A549 treated with CORT108297 at 1 μM for 4 hours (cell line): ENCODE measurements at places on chromosomes 7 and 10. TPM values are rescaled to one million over a fixed set of nuclear protein-coding genes. Genes with fewer than 3 reads are reported as not detected.

CHN2 gene
- total RNA-seq, result not detected in 5 replicates

C10orf67 gene
- total RNA-seq, result 0.05 to 0.17 TPM (median 0.06 TPM) in 5 replicates

MDFIC gene
- total RNA-seq, result 17.2 to 26.0 TPM (median 23.7 TPM) in 5 replicates

RPEL1 gene
- 0.05 to 0.08 TPM (median 0.07 TPM) in 4 of 5 replicates, not detected in the other for total RNA-seq
